ENCODE measurements at places on chromosomes 12 and 14.

DNA sequence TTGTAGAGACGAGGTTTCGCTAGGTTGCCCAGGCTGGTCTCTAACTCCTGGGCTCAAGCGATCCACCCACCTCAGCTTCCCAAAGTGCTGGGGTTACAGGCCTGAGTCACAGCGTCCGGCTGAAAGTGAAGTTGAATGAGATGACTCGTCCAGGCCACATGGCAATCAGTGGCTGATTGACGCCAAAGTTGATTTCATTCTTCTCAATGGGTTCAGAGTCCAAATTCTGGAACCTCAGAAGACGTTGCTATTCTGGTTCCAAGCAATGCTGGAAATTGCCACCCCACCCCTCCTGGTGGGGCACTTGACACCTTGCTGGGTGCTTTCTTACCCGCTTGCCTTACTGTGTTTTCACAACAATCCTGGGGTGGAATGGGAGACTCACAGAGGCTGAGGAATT is 14.9 kb downstream of the ABCB9 start:
- no peak for DNase-seq

DNA sequence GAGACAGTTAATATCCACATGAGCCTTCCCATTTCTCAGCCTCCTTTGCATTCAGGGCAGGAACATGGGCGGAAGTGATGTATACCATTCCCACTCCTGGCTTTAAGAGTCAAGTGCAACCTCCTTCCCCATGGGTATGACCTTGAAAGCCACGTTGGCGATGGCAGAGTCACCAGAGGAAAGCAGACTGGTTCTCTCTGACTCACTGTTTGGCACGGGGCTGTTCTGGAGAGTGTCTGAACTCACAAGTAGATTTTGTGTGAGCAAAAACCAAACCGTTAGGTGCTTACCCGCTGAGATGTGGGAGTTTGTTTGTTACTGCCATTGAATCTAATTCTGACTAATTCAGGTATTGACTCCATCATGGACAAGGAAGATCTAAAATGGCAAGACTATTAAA is 36.7 kb upstream of the PZP start:
- no peak for DNase-seq

GRCh38 chr12:132429602-132429945 is 60.4 kb upstream of the FBRSL1 start:
- no peak for DNase-seq

GRCh38 chr14:56195704-56196103 is 77.5 kb downstream of the PELI2 start:
- peak; percentile 87 for DNase-seq

Measured in NAMALWA (cell line).